ENCODE measurements at places on chromosomes 3 and 15.

DNA sequence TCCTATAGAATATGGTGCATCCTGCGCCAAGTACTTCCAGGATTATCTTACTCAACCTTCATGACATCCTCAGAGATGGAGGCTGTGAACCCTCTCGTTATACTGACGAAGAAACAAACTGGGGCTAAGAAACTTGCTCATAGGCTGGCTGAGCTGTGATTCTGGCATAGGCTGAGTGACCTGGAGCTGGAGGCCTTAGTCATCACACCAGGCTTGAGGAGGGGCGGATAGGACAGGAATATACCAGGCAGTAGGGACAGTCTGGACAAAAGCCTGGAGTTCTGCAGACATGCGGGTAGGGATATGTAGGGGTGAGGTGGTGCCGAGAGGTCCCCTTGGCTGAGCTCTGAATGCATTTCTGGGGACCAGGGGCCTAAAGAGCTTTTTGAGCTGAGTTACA, 18.1 kb downstream of the HEMK1 start:
- no peak for DNase-seq

DNA sequence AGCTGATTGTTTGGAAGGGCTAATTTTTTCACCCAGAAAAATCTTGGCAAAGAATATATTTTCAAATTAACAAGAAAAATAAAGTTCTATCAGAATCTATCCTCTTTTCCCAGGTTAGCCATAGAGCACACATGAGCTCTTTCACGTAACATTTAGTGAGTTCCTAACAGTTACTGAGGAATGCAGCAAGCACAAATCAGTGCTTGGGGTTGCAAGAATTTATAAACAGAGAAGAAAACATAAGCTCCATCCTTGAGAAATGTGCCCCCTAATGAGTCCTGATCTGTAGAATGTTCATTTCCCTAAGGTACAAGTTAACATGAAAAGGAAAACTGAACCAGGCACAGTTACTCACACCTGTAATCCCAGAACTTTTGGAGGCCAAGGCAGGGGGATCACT, 13.9 kb downstream of the EOGT start:
- no peak for DNase-seq

DNA sequence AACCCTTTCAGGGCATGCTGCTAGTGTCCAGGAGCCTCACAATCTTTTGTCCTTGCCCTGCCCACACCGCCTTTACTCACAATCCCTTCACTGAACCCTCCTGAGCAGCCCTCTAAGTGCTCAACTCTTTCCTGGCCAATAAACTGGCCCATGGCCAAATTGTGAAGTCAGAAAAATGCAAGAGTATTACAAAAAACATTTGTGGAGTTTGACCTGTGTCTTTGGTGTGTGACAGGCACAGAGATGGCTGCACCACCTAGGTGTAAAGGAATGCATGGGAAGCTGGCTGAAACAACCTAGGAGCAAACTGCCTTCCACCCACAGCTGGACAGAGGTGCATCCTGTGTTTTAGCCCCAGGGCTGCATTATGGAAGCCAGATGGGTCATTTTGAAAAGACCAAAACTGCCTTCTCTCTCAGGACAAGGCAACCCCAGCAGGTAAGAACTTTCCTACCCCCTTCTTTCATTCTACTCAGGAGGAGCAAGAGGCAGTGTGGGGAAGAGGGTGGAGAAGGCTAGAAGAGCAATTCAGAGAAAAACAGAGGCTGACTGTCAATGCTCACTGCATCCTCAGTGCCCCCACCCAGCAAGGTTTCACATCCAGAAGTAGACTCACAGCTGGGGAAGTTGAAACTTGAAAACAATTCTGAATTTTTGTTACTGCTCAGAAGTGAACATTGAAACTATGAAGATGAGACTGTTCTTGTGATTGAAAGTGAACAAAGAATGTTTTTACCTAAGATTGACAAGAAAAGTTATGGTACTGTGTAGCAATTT, 78.6 kb downstream of the TRIM42 start:
- DNase-seq = no peak

GRCh38 chr3:196969660-196970546, 1.3 kb upstream of the PIGZ start:
- DNase-seq = peak; percentile 32

- DNase-seq = no peak
These were observed 14.3 kb upstream of the LTF start for GRCh38 chr3:46479021-46479420.

GRCh38 chr3:143354342-143354741, 234.8 kb downstream of the CHST2 start:
- DNase-seq = no peak
